ENCODE measurements at places on chromosomes 16 and 17. TPM values are rescaled to one million over a fixed set of nuclear protein-coding genes. Genes with fewer than 3 reads are reported as not detected.

DNA sequence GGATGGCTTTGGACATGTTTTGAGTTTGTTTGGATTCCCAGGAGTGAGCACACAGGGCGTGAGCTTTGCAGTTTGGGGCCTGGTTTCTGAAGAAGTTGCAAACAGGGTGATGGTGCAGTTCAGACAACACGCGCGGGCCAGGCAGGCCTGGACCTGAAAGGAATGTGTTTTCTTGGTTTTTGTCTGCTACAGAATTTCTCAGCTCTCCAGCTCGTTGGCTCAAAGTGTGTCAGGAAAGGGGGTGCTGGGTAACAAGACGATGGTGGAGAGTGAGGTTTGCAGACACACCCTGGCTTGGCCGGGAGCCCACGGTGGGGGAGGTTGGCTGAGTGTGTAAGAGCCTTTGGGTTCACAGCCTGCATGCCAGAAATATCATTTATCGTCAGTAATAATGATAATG is 82.3 kb downstream of the CMIP start:
- no peak for DNase-seq

- DNase-seq = peak; percentile 40
Measured at GRCh38 chr17:9958586-9959281, 53.7 kb upstream of the RCVRN start.

GRCh38 chr16:57045694-57046381 is 46.5 kb upstream of the CPNE2 start:
- no peak for DNase-seq

- no peak for DNase-seq
Measured at GRCh38 chr17:38900978-38901656, 24.3 kb upstream of the LASP1NB start.

GRCh38 chr16:51682905-51683304 is 531.8 kb upstream of the SALL1 start:
- DNase-seq = no peak

GRCh38 chr17:40978575-40979151 is 5.5 kb downstream of the KRT40 start:
- DNase-seq = no peak

- DNase-seq = no peak
Measured at GRCh38 chr16:11201498-11202259, 54.3 kb downstream of the SOCS1 start.

- DNase-seq = no peak
Measured at GRCh38 chr17:49779156-49779738, 9.2 kb upstream of the KAT7 start.

DNA sequence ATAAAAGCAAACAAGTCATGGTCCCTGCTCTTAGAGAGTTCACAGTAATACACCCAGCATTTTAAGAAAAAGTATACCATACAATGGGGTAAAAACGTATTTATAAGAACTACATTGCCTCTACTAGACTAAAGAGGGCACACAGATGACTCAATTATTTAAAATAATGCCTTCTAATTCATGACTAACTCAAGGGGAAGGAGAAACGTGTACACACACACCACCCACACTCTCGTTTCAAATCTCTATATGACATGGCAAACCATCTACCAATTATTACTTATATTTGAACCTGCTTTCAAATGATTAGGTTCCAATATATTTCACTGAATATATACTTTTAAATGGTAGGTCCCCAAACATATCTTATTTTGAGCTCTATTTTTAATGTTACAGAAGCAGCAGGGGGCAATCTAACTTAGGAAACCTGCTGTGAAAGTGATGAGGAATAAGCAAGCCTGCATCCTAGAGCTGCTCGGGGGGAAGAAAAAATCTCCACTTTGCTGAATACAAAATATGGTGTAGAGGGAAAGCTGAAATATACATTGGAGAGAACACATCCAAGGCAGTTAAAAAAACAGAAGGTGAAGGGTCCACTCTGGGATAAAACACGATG is 232.4 kb upstream of the PSMD7 start:
- DNase-seq = no peak

DNA sequence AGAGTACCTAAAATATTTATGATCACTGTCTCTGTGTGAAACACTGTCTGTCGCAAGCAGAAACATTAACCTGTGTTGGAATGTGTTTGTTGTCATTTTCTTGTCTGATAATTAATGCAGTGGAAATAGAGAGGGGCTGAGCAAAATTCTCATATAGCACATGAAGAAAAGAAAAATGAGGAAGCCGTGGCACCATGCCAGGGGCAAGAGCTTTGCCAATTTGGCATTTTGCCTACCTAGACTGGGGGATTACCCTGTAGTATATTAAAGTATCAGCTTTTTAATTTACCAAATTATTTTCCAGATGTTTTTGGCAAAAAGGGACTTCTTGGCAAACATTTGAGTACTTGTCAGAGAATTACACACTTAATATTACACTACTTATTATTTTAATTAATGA is 1326.6 kb upstream of the GOT2 start:
- DNase-seq = no peak

The FOXK2 gene
- 62.4 TPM for total RNA-seq

The NOG gene
- total RNA-seq = 2.3 TPM

The AGRP gene
- total RNA-seq = 4.9 TPM

The LGALS9 gene
- total RNA-seq = 185 TPM

The SLC38A8 gene
- not detected for total RNA-seq

The TMED6 gene
- 0.69 TPM for total RNA-seq

The MTHFSD gene
- total RNA-seq = 18.7 TPM

The SCIMP gene
- total RNA-seq = 24.8 TPM

Data from upper lobe of right lung (tissue), 1 donor.